Dorsolateral prefrontal cortex (tissue), 122 donors: ENCODE measurements at places on chromosomes 5 and 9.

DNA sequence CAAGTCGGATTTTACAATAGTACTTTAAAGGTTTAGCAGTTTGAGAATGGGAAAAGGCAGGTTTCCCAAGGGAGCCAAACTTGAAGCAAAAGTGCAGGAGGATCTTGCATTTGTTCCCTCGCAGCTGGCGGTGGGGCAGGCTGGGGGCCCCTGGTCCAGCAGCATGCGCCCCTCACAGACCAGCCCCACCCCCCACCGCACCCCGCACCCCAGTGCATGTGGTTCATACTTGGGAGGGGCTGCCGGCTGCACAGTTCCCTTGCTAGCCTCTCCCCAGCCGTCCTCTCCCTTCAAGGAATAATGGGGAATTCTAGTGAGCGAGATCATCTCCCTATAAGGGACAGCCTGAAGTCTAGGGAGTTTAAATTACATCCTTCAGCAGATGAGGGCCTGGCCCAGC is 273.1 kb upstream of the IRX2 start:
- no peak for DNase-seq

DNA sequence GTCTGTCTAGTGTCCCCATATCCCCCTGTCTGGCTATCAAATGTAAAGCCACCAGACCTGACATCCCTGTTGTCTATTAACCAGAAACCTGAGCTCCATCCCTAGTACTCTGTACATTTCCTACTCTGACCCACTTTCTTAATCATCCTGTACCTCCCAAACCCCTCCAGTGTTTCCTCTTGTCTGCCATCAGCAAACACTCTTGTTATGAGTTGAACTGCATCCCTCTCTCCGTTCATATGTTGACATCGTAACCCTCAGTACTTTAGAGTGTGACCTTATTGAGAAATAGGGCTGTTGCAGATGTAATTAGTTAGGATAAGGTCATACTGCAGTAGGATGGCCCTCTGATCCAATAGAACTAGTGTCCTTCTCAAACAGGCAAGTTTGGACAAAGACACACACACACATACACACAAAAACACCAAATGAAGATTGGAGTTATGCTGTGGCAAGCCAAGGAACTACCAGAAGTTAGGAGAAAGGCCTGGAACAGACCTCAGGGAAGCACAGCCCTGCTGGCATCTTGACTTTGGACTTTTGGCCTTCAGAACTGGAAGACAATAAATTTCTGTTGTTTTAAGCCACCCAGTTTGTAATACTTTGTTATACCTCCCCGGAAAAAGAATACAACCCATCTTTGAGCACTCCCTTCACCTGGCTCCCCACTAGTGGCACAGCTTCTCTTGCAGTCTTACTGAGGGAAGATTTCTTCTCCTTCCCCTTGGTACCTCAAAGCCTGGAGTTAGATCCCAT is 180.0 kb upstream of the PTGER4 start:
- no peak for DNase-seq

DNA sequence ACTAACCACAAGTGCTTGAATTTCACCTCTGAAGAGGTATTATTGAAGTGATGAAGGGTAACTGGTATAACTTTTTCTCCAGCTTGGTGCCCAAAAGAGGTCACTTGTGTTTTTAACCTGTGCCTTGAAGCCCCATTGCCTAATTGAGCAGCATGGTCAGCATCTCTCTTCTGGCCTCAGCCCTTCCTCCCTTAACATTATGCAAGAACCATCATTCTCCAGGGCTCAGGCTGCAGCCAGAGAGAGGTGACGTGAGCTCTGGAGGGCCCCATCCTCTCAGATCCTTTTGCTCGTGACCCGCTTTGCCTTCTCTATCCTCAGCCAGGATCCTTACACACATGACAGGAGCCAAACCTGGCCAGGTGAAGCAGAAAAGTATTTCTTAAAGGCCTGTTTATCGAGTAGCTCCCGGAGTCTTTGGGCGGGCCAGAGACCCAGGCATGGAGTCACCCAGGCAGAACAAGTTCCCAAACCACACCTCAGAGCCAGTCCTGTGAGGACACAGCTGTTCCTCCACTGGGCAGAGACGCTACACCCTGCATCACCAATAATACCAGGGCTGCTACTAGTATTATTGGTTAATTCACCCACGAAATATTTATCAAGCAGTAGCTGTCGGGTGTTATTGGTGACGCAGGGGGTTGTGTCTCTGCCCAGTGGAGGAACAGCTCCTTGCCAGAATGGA is 29.6 kb upstream of the BOD1 start:
- DNase-seq = no peak

DNA sequence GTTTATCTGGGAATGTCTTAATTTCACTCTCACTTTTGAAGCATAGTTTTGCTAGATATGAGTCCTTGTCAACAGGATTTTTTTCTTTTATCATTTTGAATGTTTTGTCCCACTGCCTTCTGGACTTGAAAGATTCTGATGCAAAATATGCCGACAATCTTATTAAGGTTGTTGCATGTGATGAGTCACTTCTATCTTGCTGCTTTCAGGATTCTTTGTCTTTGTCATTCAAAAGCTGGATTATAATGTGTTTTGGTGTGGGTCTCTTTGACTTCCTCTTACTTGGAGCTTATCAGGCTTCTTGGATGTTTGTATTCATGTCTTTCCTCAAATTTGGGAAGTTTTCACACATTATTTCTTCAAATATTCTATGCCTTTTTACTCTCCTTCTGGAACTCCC is 33.8 kb downstream of the PLEKHG4B start:
- DNase-seq = no peak

DNA sequence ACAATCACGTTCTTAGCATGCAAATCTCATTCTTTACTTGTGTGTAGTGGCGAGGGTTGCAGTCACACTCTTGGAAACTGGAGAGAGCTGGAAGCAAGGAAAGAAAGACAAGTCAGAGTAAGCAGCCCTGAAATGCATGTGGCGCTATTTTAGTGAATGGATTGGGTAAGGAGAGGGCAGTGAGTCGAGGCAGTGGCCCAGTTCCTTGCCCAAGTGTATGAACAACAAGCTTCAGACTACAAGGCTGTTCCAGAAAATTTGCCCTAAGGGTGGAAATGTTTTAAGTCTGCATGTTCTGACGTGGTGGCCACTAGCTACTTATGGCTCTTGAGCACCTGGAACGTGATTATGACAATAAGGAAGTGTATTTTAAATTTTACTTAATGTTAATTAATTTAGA is 59.4 kb upstream of the PTPN3 start:
- DNase-seq = no peak
